Activated CD8-positive, alpha-beta memory T cell treated with anti-CD3 and anti-CD28 coated beads for 1 hour (primary cell): ENCODE measurements at places on chromosomes 1 and 21.

GRCh38 chr21:15809818-15810217 is 80.0 kb downstream of the USP25 start:
- no peak for DNase-seq

DNA sequence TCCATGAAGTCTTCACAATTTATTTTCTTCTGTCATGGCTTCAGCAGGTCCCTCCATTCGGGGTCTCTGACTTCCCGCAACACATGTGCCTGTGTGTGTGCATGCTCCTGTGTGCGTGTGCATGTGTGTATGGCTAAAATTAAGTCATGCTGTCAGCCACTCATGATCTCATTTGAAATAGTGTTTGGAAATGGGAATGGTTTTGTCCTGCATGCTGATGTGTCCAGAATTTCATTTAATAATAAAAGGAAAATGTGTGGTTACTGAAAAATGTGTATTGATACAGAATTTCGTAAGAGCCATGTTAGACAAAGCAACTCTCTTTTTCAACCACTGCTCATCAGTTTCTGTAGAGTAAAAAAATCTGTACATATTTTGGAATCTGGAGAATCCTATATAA is 123.8 kb upstream of the PRDX6 start:
- DNase-seq = no peak

- no peak for DNase-seq
Observed at GRCh38 chr1:38953433-38953860, 11.8 kb upstream of the RHBDL2 start.

DNA sequence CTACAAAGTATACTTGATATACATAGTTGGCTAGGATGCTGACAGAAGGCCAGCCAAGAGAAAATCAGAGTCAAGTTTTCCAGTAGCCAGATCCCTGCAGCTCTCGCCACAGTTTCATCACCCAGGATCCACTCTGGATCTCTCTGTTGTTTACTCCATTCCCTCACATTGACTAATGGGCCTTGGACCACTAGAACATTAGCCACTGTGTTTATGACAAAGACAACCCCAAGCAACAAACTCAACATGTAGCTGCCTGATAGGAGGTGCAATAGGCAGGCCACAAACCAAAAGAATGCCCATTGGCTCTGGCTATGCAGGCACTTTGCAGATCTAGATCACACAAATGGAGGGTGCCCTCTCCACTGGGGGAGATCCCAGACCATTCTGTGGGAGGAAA is 44.2 kb downstream of the ARHGEF11 start:
- DNase-seq = no peak

DNA sequence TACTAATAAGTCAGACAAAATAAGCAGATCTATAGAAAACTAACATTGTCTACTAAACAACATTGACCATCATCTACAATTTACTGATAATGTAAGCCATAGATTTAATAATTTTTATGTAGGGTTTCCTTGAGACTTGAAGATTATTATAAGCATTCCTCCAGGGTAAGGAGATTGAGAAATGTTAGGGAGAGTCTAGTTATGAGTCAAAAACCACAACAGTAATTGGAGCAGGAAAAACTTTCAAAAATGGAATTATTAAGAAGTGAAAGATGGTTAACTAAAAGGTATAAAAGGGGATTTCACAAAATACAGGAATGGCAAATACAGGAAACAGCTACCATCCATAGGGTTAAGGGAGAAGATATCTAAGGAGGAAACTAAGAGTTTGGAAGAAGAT is 12.4 kb upstream of the UHMK1 start:
- DNase-seq = no peak
